ENCODE measurements at places on chromosomes 12 and 14.
A peak's percentile ranks its signal among the peaks of the same experiment; 100 is the strongest.

GRCh38 chr14:32074887-32075572, 2.1 kb upstream of the ARHGAP5 start:
- no peak for DNase-seq

DNA sequence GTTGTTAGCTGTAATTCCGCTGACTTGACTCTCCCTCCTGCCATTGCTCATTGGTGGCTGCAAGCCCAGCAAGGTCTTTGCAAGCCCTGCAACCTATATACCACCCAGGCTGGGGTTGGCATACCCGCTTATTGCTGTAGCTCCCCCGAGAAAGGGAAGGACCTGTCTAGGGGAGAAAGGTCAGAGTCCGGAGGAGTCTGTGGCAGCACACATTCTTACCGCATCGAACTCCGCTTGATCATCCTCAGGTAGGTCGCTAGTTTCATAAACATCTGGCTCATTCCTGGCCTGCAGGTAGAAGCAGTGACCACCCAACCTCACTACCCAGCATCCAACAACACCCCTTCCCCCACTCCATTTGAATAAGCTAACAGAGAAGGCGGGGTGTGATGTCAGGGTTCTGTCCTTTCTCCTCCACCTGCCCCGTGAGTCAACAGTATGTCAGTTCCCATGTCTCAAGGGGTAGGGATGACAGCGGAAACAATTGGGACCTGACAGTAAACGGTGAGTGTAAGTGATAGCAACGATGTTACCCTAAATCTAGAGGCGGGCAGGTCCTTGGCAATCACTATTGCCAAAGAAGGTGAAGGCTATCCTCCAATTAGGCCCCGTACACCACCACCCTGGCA, 1.1 kb downstream of the DCTN2 start:
- DNase-seq = no peak

GRCh38 chr12:57965766-57966165, 24.4 kb downstream of the ATP23 start:
- no peak for DNase-seq

DNA sequence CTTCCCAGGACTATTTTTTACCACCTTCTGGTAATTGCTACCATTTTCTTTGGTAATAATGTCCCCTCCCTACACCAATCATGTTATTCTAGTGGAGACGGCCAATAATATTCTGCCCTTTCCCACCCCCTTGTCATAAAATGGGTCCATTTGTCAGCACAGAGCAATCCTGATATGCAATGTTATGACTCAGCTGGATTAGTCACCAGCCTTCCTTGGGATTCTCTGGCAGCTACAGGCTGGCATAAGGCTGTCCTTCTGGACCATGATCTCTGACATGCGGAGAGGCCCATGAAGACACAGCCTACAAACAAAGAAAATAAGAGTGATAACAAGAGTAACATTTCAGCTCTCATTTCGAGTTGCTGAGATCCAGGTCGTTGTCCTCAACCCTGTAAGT, 222.0 kb upstream of the CPNE8 start:
- DNase-seq = no peak

- DNase-seq = no peak
Observed at GRCh38 chr12:63220921-63221320, 69.9 kb upstream of the AVPR1A start.

DNA sequence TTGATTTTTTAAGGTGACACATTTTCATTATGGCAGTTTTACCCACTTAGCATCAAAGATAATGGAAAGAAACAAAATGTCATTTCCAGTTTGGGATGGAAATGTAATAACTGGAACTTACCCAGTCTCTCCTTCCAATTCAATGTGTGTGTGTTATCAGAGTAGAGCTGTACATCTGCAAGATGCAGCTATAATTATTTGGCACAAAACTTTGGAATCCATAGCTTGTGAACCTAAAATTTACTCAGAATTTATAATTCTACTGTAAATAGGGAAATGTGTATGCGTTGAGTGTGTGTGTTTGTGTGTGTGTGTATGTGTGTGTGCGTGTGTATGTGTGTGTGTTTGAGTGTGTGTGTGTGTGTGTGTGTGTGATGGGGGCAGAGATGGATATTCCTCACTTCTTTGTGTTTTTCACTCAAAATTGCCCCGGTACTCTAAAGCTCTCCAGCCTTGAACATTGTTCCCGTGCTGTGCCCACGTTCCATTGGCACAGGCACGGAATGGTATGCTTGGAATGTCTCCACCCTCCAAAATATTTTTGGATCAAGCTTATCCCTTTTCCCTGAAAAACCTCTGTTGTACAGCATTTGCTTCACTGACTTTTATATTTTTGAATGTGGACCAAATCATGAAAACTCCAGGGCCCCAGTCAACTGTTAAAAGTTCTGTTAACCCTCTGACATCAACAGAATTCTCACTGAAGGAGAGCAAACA, 150.2 kb upstream of the BMP4 start:
- no peak for DNase-seq

- no peak for DNase-seq
Observed at GRCh38 chr12:57258977-57259970, 8.3 kb upstream of the STAC3 start.

DNA sequence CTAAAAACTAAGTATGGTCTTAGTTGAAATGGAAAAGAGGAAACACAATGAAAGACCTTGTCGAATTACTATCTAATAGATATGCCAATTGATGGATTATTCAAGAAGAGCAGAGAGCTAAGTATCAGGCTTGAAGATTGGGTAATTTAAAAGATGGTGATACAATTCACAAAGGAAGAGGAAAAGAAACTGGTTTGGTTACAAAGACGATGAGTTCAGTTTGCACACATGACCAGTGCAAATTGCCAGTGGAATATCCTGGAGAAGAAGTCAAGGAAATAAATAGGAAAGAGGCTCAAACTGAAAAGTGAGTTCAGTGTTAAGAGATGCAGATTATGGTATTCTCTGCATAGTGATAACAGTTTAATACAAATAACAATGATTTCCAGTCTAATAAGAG, 2.5 kb upstream of the RAP1B start:
- no peak for DNase-seq

DNA sequence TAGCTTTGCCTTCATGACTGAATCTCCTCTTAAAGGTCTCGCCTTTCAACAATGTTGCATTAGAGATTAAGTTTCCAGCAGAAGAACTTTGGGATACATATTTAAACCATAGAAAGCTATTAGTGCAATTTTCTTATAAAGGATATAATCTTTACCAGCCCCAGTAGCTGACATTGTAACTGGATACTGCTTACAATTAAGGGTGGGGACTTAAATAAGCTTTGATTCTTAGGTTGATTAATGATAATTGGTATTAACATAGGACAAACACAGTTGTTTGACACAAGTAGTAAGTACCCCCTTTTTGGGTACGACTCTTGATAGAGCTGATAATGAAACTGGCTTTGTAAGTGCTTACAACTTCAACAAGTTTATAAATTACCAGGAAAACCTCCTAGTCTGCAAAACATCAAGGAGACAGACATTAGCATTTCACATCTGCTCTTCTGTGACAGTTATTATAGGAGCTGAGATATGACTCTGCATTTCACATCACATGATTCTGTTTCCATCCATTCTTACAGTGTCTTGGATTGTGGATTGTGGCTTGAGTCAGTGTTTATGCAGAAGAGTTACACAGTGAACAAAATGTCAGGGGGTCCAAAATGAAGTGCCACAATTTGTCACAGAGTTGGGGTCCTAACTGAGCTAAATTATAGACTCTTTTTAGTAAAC, 249.1 kb upstream of the E2F7 start:
- DNase-seq = no peak

DNA sequence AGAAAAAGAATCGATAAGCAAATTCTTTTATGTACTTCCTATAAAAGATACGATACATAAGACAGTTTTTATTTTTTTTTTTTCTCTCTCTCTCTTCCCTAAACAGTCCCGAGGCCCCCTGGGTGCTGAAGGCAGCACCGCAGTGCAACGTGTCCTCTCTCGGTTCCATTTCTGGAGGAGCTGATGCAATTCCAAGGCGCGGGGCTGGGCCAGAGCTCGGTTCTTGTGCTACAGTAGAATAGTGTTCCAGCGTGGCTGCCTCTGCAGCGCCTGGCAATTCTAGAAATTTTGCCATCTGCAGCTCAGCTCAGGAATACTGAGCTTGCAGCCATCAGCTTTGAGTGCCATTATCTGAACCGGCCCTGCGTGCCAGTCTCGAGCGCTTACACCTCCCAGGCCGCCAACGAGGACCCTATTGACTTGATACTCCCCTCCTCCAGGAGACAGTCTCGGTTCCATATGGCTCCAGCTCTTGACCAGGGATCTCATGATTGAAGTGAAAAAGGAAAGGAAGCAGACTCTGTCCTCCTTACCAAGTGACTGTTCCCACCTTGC, 630 bp downstream of the ALDH1L2 start:
- DNase-seq = no peak

DNA sequence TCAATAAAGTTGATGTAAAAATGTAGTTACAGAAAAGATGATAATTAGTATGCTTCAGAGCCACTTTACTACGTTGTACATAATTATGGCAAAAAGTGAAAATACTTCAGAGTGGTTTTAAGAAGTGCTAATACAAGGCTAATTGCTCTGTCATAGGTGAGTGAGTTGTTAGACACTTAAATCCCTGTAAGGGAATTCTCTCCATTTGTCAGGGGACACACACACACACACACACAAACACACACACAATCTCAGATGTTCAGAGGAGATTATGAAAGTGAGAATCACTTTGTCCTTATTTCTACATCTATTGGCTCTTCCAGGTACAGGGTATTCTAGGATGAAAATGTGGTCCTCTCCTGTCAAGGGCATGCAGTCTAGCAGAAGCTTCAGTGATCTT, 208.3 kb upstream of the PELI2 start:
- DNase-seq = no peak

DNA sequence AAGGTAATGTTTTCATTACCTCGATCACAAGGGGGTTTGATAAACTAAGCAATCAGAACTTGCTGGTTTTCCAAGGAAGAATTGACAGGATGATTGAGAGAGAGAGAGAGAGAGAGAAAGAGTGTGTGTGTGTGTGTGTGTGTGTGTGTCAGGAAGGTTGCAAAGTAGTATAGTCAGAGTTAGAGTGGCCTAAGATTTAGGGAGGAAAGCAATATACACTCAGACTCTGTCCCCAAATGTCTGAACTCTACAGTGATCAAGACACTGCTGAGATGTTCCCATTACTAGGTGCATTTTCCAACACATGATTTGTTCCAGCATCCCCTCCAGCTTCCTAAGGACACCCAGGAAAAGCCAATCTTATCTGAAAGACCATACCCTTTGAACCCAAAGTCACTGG, 1074.1 kb downstream of the BCL11B start:
- no peak for DNase-seq

DNA sequence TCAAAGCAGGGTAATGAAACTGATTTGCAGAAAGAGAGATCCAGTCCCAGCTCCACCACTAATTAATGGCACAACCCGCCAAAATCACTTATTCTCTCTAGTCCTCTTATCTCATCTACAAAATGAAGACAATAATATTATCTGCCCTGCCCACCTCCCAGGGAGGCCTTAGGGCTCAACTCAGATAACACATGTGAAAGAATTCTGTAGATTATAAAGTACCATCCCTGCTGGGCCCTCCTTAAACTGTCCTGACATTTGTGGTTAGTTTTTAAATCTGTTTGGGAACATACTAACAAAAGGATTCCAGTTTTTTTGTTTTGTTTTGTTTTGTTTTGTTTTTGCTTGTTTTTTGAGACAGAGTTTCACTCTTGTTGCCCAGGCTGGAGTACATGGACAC, 7.3 kb downstream of the POMT2 start:
- DNase-seq = no peak

DNA sequence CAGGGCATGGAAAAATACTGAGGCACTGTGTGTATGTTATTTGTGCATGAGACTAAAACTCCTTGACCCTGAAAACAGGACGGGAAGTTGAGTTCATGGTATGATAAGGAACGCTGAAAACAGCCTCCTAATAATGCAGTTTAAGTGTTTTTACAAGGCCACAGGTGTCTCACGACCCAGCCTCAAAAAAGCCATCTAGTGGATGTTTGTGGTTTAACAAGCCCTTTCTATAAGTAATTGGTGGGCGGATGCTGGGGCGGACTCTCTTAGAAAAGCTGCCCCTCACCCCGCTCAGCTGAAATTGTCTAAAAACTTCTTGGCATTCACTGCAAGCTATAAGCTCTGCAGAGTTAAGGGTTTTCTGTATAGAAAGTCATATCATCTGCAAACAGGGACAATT, 184.5 kb downstream of the NUBPL start:
- DNase-seq = no peak

DNA sequence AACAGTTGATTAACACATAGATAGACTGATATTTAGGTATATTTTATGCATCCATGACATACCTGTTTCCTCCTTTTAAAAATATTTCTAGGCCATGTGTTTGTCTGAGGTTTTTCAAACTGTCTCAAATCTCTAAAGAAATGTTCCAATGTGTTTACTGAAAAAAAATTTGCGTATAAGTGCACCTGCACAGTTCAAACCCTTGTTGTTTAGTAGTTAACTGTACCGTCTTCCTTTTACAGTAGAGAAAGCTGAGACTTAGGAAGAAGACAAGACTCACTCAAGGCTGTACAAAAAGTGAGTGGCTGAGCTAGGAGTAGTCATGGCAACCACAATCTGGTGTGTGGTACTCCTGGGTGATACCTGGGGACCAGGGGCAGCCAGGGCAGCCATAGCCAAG, 934.6 kb downstream of the VRK1 start:
- no peak for DNase-seq

DNA sequence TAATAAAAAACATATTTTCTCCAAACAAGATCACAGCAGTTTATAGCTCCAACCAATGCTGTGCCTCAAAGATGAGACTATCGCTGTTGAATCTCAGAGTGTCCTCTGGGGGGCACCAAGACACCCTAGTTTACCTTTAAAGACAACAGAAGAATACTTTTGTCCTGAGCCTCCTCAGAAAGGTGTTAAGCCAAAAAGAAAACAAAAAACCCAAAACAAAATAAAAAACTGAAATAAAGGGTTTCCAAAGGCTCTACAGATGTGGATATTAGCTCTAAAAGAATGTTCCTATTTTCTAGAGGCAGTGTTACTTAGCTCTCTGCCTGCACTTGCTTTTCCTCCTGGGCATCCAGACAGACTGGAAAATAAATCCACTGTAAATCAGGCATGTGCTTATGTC, 86.9 kb upstream of the TTC7B start:
- DNase-seq = peak; percentile 47

DNA sequence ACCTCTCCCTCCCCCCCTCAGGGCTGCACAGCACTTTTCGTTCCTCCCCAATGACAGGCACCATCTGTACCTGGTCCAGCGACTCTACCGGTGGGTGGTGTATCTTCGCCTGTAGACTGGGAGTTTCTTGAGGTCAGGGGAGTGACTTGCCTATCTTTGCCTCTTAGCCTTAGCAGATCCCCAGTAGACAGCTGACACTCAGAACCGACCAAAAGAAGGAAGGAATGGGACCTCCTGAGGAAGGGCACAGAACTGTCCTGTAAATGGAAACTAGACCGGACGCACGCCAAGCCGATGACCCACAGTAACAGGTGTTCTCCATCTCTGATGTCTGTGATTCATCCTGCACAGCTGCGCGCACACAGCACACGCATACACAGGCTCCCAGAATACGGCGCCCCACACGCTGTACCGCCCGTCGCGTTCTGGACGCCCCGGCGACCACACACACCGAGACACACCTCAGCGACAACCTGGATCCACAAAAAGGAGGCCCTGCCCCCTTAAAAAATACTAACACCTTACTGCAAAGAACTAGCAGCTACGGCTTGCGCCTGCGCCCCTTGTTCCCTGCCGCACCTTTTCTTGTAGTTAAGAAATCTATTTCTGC, 673 bp upstream of the TTC9 start:
- DNase-seq = no peak

Measured in hematopoietic multipotent progenitor cell treated with erythropoietin and hydrocortisone succinate and interleukin-3 and kit ligand, for 17 days (in vitro differentiated cells).